ENCODE measurements at places on chromosomes 7 and 10.

DNA sequence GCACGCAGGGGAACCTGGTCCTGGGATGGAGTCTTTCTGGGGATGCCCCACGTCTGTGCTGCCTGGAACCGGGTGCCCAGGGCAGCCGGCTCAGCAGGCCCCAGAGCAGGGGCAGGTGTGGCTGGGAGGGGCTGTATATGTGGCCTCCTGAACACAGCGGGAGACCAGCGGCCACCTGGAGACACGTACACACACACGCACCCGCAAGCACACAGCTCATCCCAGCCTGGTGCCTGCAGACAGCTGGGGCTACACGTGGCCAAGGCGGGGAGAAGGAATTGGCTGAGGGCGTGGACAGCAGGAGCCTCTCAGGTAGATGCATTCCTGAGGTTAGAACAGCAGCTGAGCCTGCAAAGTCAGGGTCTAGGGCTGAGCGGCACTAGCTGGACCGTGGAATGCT is 14.0 kb downstream of the ADAM8 start:
- no peak for DNase-seq

DNA sequence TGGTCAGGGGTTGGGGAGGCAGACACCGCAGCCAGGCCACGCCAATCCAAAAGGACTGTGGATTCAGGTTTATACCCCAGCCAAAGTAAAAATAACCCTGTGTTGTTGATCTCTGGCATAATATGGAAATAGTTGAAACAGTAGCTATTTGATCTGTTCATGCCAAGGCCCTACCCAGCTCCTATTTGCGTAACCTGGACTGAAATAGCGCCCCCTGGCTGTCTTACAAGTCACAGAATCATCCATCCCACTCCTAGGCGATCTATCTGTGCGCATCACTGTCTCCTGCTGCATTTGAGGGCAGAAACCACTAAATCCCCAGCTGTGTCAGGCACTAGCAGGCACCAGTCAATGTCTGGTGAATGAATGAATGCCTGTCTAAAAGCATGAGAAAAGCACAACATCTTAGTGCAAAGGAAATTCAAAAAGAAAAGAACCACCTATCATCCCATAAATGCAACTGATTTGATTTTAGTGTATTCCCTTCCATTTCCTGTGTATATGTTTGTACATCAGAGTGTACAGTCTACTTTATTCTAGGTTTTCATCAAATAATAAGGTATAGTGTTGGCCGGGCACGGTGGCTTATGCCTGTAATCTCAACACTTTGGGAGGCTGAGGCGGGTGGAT is 160.0 kb downstream of the SLIT1 start:
- peak; percentile 14 for DNase-seq

- DNase-seq = no peak
These were observed at the start of gene CPA1 for GRCh38 chr7:130379921-130380860. TSS of gene CPA1 (plus strand) at chr7:130380494. CDS start at chr7:130380521, 27 bp downstream.

GRCh38 chr7:151035026-151035717 is 6.9 kb downstream of the ABCB8 start:
- no peak for DNase-seq

- DNase-seq = no peak
These were observed 14.9 kb downstream of the TNRC18 start for GRCh38 chr7:5408777-5409176.

GRCh38 chr7:34949361-34949760 is 87.9 kb downstream of the DPY19L1 start:
- DNase-seq = no peak

GRCh38 chr7:130823060-130823459 is 89.1 kb upstream of the KLF14 start:
- no peak for DNase-seq

DNA sequence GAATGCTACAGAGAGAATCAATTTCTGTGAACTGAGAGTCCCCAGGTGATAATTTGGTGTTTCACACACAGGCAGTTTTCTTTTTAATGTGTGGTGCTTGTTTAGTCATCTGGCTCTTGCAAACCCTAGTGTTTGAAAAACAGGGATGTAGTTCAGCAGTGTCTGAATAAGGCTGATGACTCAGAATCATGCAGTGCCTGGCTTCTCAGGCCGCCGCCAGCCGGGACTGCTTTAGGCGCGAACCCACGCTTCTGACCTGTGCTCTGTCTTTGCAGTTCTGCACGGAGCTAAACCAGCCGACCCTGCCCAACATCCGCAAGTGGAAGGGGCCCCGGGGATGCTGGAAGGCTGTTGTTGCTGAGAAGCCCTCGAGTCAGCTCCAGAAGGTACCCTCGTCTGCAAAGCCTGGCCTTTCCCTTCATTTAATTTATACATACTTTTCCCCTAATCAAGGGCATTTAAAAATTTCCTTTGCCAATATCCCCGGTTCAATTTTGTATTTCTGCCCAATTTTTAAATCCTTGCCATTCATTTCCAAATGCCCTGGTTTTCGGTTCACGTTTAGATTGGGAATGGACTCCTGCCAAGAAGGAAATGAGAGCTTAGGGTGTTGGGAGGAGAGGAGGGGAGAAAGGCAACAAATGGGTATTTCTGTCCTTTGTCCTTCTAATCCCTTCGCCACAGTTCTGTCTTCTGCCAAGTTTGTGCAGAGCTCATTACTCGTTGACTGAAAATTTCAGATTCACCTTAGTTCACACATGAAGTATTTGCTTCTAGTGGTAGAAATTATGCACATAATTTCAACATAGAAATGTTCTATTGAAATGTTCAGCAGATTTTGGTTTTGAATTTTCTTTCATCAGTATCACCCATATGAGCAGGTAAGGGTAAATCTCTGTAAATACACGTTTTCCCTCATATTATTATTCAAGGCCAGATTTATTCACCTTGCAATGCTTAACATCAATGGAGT is 108.5 kb upstream of the ANLN start:
- no peak for DNase-seq

- no peak for DNase-seq
These were observed 287.2 kb upstream of the MKLN1 start for GRCh38 chr7:131040467-131040932.

DNA sequence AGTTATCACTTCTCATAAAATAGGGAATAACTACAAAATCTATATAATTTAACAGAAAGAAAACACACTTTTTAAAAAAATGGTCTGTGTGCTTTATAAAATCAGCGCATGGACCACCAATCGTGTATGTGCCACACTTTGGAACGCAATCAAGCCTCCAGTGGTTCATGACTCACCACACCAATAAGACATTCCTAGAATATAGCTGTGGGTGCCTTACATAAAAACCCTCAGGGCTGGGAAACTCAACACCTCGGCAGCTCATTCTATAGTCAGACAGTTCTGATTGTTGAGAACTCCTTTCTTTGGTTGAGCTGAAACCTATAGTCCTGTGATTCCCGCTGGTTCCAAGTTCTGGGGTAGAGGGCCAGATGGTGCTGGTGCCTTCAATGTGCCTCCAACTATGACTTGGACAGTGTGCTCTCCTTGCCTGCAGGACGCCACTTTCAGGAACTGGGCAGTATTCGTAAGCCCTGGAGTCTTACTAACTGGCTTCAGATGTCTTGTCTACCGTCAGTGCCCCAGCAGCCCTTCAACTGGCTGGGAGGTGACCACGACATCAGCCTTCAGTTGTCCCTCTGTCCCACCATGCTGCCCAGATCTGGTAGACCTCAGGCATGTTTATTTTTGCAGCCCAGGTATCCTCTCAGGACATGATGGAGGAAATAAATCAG is 135.7 kb upstream of the GDF10 start:
- DNase-seq = no peak

DNA sequence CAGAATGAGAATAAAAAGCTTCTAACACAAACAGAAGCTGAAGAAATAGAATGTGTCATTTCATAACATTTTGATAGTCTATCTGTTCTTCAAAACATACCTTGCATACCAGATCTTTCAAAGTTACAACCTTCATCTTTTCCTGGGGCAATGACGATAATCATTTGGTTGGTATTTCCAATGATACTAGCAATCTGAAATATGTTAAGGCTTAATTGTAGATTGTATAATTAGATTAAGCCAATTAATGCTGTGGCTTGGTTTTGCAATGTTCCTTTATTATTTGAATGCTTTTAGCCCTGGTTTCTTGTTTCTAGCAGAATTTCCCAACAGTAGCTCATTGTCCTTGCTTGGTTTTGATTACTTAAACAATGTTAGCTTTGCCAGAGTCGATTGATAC is 84.6 kb downstream of the CABCOCO1 start:
- no peak for DNase-seq

GRCh38 chr10:38038932-38039245 is 28.4 kb downstream of the ZNF33A start:
- DNase-seq = no peak

GRCh38 chr10:102009801-102010425 is 46.1 kb downstream of the ARMH3 start:
- DNase-seq = no peak

DNA sequence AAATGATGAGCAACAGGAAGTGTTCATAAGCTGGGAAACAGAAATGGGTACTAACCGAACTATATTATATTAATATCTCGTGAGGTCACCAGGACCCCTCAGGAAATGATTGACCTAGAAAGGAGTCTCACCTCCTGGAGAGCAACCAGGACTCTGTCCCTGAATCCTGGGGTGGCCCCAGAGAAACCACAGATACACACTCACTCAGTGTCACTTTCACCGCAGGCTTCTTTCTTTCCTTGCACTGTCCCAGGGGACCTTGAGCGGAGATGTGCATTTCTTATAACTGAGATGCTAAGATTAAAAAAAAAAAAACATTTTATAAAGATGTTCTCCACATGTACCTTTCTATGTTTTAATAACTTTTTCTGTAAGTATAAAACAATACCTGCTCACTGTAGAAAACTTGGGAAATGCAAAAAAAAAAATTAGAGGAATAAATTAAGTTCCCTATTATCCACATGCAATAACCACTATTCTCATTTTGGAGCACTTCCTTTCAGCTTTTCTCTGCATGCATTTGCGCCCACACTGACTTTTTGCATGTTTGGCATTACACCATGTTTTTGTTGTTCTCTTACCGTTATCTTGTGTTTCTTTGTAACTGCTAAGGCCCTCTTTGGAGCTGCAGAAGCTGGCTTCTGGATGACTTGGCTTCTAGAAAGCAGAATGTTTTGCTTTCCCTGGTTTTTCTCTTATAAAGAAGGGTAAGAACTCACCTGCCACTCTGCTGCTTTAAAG is 15.0 kb downstream of the NOD1 start:
- no peak for DNase-seq

- DNase-seq = no peak
These were observed 159.3 kb downstream of the MGMT start for GRCh38 chr10:129626309-129626708.

DNA sequence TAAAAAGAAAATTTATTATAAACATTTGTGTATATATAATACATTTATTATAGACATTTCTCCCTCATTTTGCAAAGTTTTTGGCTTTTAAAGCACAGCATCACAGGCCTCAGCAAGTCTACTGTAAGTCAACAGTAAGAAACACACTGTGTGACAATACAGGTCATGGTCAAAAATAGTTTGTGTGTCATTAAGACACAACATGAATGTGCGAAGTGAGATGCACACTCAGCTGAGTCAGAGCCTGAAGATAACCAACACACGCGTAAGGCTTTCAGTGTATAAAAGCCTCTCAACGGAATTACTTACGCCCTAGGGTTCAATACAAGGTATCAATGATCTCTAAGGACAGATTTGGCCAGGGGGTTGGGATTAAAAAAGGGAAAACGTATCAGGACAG is 157.6 kb downstream of the PIP4K2A start:
- DNase-seq = no peak

DNA sequence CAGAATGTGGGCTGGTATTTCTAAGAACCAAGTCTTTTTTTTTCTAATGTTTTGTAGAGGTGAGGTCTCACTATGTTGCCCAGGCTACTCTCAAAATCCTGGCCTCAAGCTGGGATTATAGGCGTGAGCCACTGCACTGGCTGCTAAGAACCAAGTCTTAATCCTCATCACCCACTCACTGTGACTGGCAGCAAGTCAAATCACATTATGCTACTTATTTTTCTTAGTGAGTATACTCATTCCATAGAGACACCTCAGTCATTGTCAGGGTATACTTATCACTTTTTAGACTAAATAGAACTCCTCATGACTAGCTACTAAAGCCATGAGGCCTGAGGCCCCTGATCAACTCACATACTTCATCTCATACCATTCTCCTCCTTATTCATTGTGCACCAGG is 116.1 kb downstream of the STRA8 start:
- DNase-seq = no peak

DNA sequence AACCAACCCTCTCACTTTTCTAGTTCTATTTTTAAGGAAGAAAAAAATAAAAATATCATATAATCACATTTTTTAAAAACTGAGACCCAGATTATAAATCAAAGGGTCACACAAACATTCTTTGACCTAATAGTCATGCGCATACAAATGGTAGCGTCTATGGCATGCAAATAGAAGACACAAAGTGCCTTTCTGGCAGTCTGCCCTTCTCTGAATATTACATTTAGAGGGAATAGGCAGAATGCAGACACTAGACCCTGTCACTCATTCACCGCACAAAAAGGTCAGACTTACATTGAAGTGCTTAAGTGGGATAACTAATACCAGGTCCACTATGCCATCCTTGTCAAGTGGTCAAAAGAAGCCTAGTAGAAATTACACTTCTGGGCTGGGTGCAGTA is 26.5 kb upstream of the FHIP2A start:
- no peak for DNase-seq

DNA sequence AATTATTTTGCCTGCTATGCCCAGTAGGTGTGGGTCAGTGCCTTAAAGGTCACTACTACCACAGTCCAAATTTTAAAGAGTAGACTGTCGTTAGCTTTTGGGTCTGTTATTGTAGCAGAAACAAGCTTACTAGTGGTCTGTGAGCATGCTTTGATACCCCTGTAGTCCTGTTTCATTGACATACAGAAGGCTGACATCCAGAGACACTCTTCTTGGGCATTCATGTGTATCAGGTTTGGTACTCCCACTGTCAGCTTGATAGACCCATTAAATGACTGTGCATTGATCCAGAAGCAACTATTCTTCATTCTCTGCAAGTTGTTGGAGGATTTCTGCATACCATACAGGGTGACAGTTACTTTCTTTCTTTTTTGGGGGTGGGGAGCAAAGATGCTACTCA is 884.4 kb upstream of the CELF2 start:
- DNase-seq = no peak

DNA sequence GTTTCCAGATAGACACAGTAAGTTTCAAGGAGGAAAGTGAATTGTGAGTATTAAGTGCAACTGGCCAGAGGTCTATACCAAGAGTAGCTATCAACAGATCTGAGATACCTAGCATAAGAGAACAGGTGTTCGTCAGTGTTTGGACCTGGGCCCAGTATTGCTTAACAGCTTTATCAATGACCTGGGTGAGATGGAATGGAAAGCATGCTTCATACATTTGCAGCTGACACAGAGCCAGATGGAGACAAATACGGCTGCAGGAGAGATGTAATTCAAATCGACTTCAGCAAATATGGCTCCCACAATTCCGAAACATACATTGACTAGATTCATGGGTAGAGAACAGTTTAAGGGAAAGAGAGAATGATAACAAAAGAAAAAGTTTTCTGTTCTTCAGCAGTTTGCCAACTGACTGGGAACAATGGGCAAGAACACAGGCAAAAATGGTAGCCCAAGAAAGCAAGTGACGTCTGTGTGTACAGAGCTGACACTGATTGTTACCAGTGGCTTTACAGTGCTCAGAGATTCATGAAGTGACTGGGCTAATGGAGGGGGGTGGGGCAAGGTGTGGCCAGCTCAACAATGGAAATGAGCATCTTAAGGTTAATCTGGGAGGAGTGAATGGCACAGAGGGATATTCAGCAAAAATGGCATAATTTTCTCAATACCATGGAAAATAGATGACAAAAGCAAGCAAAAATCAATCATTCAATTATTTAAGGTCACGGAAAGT is 28.0 kb upstream of the COBL start:
- DNase-seq = no peak

GRCh38 chr10:112773783-112774182 is 176.3 kb upstream of the TCF7L2 start:
- DNase-seq = no peak
